ENCODE measurements at places on chromosomes 2 and 18.

DNA sequence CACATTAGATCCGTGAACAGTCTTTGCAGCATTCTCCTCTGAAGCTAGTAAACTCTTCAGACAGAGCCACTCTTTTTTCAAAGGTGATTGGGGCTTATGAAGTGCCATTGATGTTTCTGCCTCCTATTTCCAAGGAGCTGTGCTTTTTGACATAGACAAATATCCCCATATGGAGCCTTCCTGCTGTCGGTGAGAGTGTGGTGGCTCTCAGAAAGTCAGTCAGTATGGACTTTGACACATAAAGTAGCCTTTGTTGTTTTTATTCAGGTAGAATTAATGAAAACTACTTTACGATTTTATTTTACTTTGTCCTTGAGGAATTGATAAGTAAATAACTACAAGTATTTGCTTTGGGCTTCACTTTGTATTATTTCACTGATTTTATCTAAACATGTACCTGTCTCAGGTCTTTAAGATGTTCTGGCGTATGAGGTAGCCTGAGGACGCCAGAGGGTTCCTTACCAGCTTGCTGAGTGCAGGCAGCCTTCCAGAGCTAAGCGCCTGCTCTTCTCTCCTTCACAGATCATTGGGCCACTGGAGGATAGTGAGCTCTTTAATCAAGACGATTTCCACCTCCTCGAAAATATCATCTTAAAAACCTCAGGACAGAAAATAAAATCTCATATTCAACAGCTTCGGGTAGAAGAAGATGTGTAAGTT, 69.7 kb downstream of the UGGT1 start:
- no peak for DNase-seq

- DNase-seq = peak; percentile 79
Measured at GRCh38 chr18:59760619-59761600, 63.7 kb upstream of the CCBE1 start.

DNA sequence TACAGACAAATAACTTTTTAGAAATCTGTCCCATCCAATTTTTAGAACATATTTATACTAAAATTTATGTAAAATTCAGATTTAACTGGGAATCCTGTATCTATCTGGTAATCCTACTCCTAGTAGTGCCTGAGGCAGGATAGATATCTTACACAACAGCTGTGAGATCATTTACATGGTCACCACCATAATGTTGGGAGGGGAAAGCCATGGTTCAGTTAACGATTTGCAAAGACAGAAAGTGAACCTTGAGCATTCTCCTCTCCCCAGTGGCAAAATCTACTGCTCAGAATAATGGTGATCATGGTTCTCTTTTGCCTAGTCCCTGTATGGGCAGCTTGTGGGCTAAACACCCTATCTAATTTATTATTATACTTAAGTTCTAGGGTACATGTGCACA, 7.7 kb upstream of the TMEM247 start:
- no peak for DNase-seq

DNA sequence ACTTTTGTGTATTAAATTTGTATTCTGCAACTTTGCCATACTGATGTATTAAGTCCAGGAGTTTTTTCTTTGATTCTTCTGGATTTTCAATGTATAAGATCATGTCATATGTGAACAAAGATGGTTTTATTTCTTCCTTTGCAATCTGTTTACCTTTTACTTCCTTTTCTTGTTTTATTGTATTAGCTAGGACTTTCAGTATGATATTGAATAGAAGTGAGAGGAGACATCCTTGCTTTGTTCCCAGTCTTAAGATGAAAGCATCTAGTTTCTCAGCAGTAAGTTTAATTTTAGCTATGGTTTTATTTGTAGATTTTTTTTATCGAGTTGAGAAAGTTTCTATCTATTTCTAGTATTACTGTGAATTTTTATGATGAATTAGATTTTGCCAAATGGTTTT, 25.5 kb downstream of the VRK2 start:
- DNase-seq = no peak

- DNase-seq = no peak
Measured at GRCh38 chr2:8234253-8234652, 447.6 kb upstream of the ID2 start.

DNA sequence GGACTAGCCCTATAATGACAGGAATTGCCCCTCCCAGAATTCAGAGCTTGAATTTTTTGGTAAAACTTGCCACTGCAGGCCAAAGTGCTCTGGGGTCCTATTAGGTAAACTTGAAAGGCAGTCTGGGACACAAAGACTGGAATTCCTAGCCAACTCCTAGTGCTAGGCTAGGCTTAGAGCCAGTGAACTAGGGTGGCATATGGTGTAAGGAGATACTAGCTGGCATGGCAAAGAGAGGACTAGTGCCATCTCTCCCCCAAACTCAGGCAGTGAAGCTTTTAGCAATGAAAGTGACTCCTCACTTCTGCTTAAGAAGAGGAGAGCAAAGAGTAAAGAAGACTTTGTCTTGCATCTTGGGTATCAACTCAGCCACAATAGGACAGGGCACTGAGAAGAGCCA, 410.5 kb upstream of the CNTNAP5 start:
- DNase-seq = no peak

GRCh38 chr2:28357055-28357454, 35.6 kb upstream of the FOSL2 start:
- no peak for DNase-seq
